ENCODE measurements at places on chromosomes 3 and 15.

DNA sequence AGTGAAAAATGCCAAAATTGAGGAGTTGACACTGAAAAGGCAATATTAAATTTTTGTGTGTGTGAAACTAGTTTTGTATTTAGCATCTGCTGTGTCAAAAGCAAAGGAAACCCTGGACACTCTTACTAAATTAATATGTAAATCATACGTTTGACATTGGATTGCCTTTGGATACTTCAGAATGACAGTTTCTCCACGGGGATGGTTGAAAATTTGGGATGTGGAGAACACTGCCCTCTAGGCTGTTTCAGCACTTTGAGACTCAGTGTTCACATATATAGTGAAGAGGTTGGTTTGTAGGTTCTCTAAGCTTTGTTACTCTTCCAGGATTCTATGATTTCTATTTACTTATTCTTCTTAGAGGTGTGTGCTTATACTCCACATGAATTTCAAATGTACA, 3.0 kb downstream of the ROBO2 start:
- DNase-seq = no peak

DNA sequence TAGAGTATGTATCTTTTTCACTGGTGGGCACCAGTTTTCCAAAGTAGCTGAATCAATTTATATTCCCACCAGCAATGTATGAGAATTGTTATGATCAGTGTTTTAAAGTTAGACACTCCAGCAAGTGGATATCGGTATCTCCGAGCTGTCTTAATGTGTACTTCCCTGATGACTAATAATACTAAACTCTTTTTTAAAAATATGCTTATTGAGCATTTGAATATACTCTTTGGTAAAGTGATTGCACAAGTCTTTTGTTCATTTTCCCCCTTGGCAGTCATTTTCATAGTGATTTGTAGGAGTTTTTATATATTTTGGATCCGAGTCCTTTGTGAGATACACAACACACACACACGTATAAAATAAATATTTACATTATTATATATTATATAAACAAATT, 12.5 kb upstream of the FEM1B start:
- DNase-seq = no peak

DNA sequence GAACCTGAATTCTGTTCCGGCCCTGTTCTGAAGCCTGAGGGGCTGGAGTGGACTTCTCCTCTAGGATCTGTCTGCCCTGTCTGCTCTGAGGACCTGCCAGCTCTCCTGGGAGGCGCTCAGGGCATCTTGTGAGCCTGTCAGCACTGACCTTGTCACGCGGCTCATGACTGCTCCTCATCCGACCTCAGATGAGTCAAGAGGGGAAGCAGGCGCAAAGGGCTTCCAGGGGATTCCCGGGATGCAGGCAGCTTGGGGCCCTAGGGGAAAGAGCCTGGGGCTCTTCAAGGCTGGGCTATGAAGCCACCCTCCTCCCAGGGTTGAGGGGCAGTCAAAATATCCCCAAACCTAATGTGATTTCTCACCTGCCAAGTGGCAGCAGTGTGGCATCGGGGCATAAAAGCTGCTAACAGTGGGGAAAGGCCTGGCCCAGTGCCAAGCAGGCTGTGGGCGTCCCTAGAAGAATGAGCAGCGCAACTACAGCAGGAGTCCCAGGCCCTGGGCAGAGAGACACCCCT, 27.6 kb upstream of the ANKDD1A start:
- DNase-seq = peak; percentile 76

GRCh38 chr15:81954158-81954783, 91.5 kb downstream of the MEX3B start:
- no peak for DNase-seq

- no peak for DNase-seq
Observed at GRCh38 chr15:88832820-88833730, 29.8 kb downstream of the ACAN start.

DNA sequence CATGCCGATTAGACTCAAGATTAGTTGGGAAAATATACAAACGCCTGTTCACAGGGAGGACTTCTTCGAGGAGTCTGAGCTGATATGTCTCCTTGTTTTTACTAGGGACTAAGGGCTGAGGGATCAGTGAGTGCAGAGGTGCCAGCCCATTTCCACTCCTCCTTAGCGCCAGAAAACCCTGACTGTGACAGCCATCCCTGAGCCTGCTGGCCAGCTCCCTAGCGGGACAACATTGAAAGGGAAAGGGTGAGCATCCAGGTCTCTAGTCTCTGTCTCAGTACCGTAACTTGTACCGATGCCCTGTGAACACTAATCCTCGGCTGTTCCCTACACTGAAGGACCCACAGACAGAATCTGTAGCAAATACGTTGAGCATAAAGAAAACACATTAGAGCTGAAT, 243.4 kb downstream of the WNT5A start:
- DNase-seq = no peak

DNA sequence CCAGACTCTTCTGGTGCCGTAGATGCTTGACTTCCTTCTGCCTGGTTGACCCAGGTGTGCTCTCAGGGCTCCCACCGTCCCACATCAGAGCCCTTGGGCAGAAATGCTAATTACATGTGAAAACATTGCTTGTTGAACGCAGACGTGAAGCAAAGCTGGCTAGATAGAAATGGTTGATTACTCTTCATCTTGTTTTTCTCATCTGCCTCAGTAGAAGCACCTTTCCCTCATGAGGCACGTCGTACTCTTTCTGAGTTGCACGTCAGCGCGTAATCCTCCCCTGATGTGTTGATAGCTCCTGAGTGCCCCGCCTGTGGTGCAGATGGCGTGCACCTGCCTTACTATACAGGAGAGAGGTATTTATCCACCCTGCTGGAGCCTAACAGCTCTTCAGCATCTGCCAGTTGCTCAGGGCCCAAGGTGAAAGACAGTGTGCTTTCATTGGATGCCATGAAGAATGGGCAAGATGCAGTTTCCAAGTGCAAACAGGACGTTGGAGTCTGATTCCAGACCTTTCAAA, 18.1 kb downstream of the MAP6D1 start:
- DNase-seq = no peak

DNA sequence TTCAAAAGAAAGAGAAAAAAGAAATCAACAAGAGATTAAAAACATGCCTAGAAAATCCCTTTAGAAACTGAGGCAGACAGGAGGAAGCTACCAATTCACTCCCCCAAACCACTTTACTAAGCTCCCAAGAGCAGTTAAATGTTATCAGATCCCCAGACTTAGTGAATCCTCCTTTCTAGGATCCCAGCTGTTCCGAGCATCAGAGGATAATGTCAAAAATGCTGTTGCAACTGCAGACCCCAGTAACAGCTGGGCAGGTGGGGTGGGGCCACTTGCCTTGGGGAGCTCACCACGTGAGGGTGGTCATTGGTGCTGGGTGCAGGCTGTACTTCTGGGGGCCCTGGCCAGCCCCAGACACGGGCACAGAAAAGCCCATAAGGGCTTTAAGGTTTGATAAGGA, 9.1 kb downstream of the POMGNT2 start:
- DNase-seq = no peak

- no peak for DNase-seq
Observed at GRCh38 chr15:28111543-28111942, 12.4 kb upstream of the OCA2 start.

- no peak for DNase-seq
Observed at GRCh38 chr15:78995921-78996893, 51.4 kb upstream of the CTSH start.

GRCh38 chr15:49031804-49032203, 14.4 kb downstream of the SECISBP2L start:
- DNase-seq = no peak

- no peak for DNase-seq
Observed at GRCh38 chr3:173911446-173911845, 513.9 kb downstream of the NLGN1 start.

GRCh38 chr3:61805510-61806080, 244.2 kb downstream of the PTPRG start:
- DNase-seq = no peak

DNA sequence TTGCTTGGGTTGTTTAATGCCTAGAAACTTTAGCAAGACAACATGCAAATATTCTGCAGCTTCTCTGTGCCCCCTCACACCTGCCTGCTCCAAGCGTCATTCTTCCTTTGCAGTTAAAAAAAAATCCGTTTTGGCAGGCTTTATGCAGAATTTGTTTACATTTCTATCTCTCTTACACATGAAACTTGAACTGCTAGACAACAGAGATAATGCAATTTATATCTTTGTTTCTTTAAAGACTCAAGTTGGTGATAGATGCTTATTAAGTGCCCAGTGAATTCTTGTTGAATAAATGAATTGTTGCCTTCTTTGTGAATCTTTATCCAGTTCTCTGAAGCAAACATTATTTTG, 53.2 kb downstream of the CHST2 start:
- no peak for DNase-seq

DNA sequence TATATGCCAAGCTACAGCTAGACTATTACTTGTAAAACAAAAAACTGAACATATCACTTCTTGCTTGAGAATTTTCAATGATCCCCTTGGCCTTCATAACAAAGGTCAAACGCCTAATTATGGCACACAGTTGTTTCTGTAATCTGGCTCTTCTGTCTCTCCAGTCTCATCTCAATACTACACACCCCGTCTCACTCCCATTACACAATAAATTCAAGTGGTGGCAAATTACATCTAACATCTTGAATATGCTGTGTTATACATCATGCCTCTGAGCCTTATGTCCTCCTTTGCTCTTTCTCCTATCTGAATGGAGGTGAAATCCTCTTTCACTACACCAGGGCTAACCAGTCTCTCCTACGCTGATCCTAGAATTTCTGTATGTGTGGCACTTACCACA, 140.4 kb downstream of the TBL1XR1 start:
- no peak for DNase-seq

DNA sequence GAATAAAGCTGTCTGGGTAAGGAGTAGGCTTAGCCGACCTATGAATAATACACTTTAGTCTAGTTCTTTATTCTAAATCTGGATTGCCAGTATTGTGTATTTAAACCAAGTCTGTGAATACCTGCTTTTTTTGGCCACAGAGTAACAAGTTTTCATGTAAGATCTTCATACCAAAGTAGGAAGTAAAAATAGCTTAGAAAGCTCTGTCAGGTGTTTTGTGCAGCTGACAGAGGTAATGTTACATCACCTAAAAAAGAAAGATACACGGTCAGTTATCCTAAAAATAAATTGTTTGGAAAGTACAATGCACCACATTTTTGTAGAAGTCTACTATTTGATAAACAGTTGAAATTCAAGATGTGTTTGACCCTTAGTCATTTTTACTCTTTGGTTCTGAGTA, 16.5 kb downstream of the CALML4 start:
- DNase-seq = no peak
